ENCODE measurements at places on chromosomes 6 and 20.

GRCh38 chr6:37570482-37571133 is 70.9 kb upstream of the CCDC167 start:
- no peaks in the 10 kb centered on the region for H3K36me3 ChIP-seq
- no peak overlapping the region for H3K4me3 ChIP-seq
- H3K4me1 ChIP-seq = peaks cover 5% of the 10 kb centered on the region
- no peak for DNase-seq
- H3K27me3 ChIP-seq = no peaks in the 10 kb centered on the region

- peak overlapping the region; percentile 89 for H3K4me3 ChIP-seq
- peak overlapping the region; percentile 97 for H3K27ac ChIP-seq
- DNase-seq = no peak
- no peaks in the 10 kb centered on the region for H3K36me3 ChIP-seq
These were observed 37.8 kb downstream of the HFE start for GRCh38 chr6:26124781-26125685.

DNA sequence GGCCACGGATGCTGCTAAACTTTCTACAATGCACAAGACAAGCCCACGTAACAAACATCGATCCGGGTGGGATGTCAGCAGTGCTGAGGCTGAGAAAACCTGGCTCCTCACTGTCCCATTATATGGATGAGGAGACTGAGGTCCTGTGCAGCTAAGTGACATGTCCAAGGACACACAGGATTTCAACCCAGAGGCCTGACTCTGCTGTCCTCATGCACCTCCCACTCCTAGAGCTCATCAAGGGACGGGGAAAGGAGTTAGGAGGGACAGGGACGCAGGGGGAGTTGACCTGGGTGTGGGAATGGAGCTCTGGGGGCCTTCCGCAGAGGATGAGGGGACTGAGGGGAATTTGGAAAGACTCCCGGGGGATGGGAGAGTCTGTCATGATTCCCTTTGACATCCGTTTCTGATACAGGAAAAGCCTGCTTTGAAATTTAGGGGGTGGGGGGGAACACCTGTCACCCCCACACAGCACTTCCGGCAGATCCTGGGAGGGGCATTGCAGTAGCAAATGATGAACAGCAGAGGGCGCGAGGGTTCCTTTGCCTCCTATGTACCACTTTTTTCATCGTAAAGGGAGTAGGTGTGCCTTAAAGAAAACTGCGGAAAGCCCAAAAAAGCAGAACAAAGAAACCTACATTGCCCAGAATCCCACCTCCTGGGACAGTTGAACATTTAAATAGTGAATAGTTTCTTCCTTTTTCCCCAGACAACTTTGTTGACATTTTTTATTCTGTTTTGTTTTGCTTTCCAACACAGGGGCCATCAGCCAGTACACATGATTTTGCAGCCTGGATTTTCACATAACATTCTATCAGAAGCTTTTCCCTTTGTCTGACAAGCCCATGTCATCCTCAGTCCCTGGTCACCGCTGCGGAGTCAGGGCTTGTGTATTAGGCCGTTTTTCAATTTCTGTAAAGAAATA is 48.6 kb downstream of the SLC2A10 start:
- DNase-seq = no peak
- H3K27me3 ChIP-seq = no peaks in the 10 kb centered on the region
- no peaks in the 10 kb centered on the region for H3K4me1 ChIP-seq
- H3K4me3 ChIP-seq = no peak overlapping the region

DNA sequence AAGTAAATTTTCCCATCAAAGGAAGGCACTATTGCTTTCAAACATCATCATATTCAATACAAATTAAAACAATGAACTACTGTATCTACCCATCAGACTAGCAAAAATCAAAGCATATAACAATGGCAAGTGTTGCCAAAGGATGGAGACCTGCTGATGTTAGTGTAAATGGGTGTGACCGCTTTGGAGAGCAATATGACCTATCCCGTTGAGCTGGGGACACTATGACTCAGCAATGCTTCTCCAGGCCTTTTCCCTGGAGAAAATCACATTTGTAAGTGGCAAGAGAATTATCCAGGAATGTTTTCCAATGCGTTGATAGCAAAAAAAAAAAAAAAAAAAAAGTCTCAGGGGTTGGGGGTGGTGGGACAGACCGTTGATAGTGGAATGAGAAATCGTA is 46.1 kb downstream of the PHACTR3 start:
- H3K4me3 ChIP-seq = no peak overlapping the region
- no peaks in the 10 kb centered on the region for H3K36me3 ChIP-seq
- H3K27ac ChIP-seq = no peak overlapping the region

DNA sequence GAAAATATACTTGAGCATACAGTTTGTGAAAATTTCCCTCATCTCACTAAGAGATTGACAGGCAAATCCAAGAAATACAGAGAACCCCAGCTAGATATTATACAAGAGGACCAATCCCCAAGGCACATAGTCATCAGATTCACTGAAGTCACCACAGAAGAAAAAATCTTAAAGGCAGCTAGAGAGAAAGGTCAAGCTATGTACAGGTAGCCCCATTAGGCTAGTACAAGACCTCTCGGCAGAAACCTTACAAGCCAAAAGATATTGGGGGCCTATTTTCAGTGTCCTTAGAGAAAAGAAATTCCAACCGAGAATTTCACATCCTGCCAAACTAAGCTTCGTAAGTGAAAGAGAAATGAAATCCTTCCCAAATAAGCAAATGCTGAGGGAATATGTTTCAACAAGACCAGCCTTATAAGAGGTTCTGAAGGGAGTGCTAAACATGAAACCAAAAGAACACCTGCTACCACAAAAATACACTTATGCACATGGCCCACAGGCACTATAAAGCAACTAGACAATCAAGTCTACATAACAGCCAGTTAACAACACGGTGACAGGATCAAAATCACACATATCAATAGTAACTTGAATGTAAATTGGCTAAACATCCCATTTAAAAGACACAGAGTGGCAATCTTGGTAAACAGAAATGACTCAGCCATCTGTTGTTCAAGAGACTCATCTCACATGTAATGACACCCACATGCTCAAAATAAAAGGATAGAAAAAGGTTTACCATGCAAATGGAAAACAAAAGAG is 96.3 kb downstream of the FHL5 start:
- H3K36me3 ChIP-seq = no peaks in the 10 kb centered on the region
- H3K27me3 ChIP-seq = no peaks in the 10 kb centered on the region
- H3K4me1 ChIP-seq = no peaks in the 10 kb centered on the region
- DNase-seq = no peak
- peak overlapping the region; percentile 31 for H3K4me3 ChIP-seq
- H3K27ac ChIP-seq = no peak overlapping the region

DNA sequence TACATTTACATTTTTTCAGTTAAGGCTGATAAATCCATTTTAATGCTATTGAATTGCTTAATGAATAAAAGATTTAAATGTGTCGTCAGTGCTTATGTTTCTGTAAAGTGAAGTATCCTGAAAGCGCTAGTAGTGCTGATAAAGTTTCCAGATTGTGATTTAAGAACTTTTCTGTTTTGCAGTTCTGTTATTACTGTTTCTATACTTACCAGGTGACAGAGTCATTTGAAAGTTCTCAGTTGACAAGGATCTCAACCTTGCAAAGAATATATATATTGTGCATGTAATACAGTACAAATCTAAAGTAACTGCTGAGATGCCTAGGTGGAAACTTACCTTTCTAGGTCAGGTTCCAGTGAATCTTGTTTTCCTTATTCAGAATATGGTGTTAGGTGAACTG is 201.8 kb downstream of the ARID1B start:
- H3K27ac ChIP-seq = no peak overlapping the region
- no peaks in the 10 kb centered on the region for H3K36me3 ChIP-seq
- H3K27me3 ChIP-seq = no peaks in the 10 kb centered on the region
- H3K4me3 ChIP-seq = no peak overlapping the region
- H3K4me1 ChIP-seq = peaks cover 29% of the 10 kb centered on the region

DNA sequence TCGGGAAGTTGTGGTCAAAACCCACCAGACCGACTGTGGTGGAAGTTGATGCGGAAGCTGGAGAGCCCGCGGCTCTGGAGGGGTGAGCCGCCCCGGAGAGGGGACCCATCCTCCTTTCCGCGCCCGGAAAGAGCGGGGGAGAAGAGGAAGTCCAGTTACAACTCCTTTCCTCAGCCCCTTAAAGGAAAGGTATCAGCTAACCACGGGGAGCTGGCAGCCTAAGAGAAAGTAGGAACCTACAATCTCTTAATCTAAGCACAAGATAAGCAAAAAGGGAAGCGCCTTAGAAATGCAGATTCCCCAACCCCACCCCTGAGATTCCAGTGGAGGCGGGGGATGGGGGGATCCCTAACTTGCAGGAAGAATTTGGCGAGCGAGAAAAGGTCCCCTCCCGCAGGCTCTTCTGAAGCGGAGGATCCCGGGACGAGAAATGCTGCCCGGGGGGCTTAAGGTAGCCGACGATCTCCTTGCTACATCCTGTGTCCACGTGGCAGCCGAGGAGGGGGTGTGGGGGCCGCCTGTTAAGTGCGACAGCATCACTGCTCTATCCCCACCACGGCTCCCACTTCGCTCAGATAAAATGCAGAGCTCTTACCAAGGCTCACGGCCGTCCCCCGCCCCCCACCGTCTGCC is 87.5 kb downstream of the ZFP64 start:
- no peak for DNase-seq
- peaks cover 29% of the 10 kb centered on the region for H3K4me1 ChIP-seq
- no peaks in the 10 kb centered on the region for H3K36me3 ChIP-seq
- peaks cover 6% of the 10 kb centered on the region for H3K27me3 ChIP-seq

GRCh38 chr6:45901767-45902650 is 113.7 kb downstream of the CLIC5 start:
- H3K27me3 ChIP-seq = no peaks in the 10 kb centered on the region
- H3K27ac ChIP-seq = no peak overlapping the region
- H3K4me1 ChIP-seq = no peaks in the 10 kb centered on the region

GRCh38 chr6:45555981-45556771 is 178.4 kb upstream of the SUPT3H start:
- H3K4me1 ChIP-seq = peaks cover 5% of the 10 kb centered on the region
- no peak overlapping the region for H3K27ac ChIP-seq
- H3K4me3 ChIP-seq = peak overlapping the region; percentile 43
- H3K36me3 ChIP-seq = no peaks in the 10 kb centered on the region

DNA sequence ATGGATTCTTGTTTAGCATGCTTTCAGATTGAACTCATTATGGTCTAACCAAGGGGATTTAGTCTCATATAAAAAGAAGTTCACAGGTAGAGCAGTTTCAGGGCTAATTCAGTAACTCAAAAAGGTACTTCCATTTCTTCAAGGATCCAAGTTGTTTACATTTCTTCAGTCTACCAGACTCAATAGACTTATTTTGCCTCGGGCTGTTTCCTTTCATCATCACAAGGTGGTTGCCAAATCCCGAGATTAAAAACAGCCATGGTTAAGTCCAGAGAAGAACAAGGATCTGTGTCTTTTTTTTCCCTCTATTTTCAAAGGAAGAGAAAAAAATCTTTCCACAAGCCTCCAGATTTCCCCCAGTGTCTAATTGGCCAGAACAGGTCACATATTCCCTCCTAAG is 69.8 kb upstream of the SNX9 start:
- H3K4me1 ChIP-seq = peaks cover 6% of the 10 kb centered on the region
- DNase-seq = no peak
- H3K4me3 ChIP-seq = no peak overlapping the region
- no peaks in the 10 kb centered on the region for H3K27me3 ChIP-seq
- no peak overlapping the region for H3K27ac ChIP-seq

- peak overlapping the region; percentile 88 for H3K27ac ChIP-seq
- peak overlapping the region; percentile 48 for H3K4me3 ChIP-seq
- peaks cover 6% of the 10 kb centered on the region for H3K4me1 ChIP-seq
- H3K27me3 ChIP-seq = no peaks in the 10 kb centered on the region
These were observed 46.5 kb downstream of the ADTRP start for GRCh38 chr6:11732036-11732631.

DNA sequence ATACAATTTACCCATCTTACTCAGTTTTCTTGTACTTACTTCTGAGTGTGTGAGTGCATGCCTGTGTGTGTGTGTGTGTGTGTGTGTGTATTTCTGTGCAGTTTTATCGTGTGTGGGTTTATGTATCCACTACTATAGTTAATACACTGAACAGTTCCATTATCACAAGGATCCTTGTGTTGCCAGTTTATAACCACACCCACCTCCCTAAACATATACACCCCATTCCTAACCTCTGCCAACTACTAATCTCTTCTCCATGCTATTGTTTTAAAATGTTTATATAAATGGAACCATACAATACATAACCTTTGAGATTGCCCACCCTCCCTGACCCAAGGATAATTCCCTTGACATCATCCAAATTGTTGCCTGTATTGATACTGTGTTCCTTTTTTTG is 18.7 kb downstream of the POFUT1 start:
- peaks cover 24% of the 10 kb centered on the region for H3K36me3 ChIP-seq
- no peaks in the 10 kb centered on the region for H3K4me1 ChIP-seq
- DNase-seq = no peak
- H3K4me3 ChIP-seq = no peak overlapping the region
- no peaks in the 10 kb centered on the region for H3K27me3 ChIP-seq

DNA sequence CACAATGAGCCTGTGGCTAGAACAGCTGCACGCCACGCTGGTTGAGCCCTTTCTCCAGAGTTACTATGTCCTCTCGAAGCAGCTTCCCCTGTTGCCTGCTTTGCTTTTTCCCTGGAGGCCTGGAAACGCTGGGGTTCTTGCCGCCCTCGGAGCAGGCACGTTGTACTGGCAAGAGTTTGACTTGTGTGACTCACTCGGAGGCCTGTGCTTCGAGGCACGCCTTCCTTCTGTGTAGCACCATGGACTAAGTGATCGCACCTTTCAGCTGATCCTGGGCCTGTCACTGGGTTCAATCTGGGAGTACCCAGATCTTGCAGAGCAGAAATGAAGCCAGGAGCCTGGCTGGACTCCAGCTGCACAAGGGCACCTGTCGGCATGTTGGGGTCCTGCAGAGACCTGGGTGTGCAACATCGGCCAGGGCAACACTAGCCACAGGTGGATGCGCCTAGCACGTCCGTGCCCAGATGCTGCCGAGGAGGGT is 5.2 kb downstream of the INSM1 start:
- H3K4me3 ChIP-seq = no peak overlapping the region
- no peak overlapping the region for H3K27ac ChIP-seq

DNA sequence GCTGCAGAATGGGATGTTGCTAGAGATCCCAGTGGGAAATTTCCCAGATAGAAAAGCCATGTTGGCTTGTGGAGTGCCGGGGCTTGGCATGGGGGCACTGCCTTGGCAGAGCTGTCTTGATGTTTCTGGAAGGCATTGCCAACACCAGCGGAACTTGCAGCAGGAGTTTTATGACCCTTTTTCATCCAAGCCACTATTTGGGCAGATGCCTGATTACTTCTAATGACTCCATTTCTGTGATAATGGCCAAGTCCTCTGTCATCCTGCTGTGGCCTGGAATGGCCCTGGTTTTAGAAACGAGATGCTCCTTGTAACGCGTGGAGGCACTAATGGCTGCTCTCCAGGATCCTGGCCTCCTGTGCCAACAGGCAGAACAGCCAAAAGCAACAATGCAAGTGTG is 229.0 kb downstream of the ZNF217 start:
- H3K4me3 ChIP-seq = no peak overlapping the region
- DNase-seq = no peak
- no peak overlapping the region for H3K27ac ChIP-seq
- no peaks in the 10 kb centered on the region for H3K27me3 ChIP-seq
- no peaks in the 10 kb centered on the region for H3K36me3 ChIP-seq
